ENCODE measurements at places on chromosomes 1 and 21.

DNA sequence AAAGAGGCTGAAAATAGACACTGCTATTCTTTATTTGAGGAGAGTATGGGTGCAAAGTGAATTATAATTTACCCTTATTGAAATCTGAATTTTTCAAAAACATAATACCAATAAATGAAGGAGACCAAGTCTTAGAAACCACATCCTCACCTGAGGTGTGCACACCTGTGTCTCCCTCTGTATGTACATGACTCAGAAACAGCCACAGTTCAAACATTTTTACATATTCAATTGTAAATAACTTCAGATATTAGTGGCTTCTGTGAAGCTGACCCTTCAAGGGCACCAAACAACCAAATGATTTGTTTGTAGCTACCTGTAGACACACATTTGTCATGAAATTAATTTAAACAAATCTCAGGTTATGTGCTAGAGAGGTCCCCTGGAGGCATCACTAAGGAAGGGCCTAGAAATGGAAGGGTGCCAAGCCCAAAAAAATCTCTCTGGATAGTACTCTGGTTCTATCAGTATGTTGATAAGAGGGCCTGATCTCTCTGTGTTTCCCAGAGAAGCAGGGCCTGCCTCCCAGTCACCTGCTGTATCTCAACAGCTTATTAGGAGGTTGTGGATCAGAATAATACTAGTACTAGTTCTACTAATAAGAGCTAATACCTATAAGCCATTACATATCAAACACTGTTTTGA lies 28.1 kb downstream of the ERI3 start:
- DNase-seq = peak; percentile 52

GRCh38 chr1:214603819-214604252 lies 841 bp downstream of the CENPF start:
- DNase-seq = peak; percentile 65

- DNase-seq = no peak
Observed at GRCh38 chr1:43864111-43865045, 69.2 kb upstream of the ARTN start.

- no peak for DNase-seq
Observed at GRCh38 chr1:185894791-185895190, 160.6 kb downstream of the HMCN1 start.

DNA sequence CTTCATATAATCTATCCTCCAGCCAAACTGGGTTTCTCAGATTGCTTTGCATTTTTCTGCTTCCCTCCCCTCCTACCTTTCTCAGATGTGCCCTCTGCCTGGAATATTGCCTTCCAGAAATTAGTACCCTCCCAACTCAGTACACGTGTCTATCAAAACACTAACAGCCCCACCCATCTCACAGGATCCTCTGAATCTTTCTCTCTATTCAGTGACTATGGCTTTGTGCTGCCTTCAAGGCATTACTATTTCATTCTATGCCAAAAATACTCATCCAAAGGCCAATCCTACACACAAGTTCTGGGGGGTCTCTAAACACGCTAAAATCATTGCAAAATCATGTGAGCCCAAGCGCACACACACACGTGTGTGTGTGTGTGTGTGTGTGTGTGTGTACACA lies 58.4 kb downstream of the ZNF281 start:
- no peak for DNase-seq

DNA sequence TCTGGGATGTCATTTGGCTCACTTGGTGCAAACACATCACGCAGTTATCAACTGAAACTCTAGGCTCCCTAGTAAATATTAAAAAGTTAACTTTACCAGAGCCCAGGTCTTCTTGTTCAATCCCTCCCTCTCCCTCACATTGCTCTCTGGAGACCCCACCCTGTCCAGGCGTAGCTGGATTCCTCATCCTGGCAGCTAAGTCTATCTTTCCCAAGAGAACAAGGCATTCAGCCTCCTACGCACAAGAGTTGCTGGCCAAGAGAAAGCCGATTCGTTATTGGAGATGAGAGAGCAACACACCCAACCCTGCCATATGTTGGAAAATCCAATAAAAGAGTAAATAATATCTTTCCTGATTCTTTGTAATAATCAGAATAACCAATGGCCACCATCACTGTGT lies 117.9 kb downstream of the SLC30A10 start:
- no peak for DNase-seq

GRCh38 chr1:231612393-231613089 lies 14.0 kb upstream of the DISC1 start:
- no peak for DNase-seq
